ENCODE measurements at places on chromosomes 4 and X.
A peak's percentile ranks its signal among the peaks of the same experiment; 100 is the strongest.

- no peak for DNase-seq
Measured at GRCh38 chr4:71498625-71499024, 159.8 kb downstream of the SLC4A4 start.

GRCh38 chrX:147917700-147918695 is 6.3 kb downstream of the FMR1 start:
- peak; percentile 71 for DNase-seq

DNA sequence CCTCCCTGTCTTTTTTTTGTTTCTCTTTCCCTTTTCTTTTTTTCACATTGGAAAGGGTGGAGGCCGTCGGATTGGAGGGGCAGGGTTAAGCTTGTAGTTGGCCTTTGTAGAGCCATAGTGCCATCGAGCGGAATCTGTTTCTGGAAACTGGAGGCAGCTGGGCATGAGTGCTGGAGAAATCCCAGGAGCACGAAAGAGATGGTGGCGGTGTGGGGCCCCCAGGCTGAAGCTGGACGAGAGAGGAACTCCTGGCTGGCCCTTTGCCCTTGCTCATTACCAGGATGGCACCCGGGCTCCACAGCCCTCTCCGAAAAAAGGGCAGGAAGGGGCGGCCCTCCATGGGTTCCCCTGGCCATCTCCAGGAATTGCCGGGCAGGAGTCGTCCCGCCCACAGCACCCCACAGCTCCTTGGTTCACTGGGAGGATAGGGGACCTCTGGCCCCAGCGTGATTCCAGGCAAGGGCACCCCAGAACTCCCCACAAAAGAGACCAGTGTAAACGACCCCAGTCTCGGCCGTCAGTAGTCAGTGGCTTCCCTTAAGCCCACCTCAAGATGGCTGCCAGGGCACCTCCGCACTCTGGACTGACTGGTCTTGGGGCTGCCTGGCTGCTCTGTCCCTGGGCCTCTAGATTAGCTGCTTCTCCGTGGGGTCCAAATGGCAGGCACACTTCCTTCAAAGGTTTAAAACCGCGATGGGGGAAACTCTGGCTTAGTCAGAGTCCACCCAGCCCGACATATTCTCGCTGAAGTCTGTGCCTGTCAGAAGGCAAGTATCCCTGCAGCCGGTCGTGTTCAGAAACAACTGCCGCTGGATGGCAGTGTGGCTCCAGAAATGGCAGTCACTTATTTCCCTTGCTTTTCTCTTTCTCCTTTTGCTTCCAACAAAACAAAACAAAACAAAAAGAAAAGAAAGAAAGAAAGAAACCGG is 74.1 kb downstream of the NBDY start:
- peak; percentile 79 for DNase-seq

GRCh38 chr4:76874176-76874575 is 23.8 kb downstream of the SOWAHB start:
- no peak for DNase-seq

DNA sequence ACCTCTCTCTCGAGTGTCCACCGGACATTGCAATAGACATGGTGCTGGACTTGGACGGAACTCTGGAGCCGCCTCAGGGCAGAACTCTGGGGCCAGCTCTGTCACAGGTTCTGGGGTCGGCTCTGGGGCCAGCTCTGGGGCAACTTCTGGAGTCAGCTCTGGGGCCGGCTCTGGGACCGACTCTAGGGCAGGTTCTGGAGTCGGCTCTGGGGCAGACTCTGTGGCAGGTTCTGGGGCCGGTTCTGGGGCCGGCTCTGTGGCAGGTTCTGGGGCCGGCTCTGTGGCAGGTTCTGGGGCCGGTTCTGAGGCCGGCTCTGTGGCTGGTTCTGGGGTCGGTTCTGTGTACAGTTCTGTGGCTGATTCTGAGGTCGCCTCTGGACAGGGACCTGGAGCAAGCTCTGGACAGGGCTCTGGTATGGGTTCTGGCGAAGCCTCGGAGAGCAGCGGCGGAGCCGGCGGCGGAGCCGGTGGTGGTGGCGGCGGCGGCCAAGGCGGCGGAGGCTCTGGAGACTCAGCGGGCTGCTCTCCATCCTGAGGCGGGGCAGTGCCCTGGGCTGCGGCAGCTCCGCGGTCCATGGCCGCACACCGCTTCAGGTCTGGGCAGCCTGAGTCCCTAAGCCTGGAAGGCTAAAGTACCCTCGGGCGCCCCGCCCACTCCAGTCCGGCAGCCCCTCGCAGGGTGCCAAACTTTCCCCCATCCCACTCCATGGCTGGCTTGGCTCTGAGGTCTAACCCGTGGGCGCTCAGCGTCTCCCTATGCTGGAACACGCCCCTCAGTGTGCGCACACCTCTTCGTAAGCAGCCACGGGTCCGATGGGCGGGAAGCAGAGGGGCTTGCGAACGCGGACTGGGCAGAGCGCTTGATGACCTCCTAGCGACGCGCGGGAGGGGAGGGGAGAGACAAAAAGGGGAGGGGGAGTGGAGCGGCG is at the start of gene DGKK:
Gene DGKK, minus strand, starts transcription at position 723 of the 929 bp plus-strand sequence. Its CDS starts 147 bp downstream, at position 576.
- no peak for DNase-seq

GRCh38 chr4:188032170-188032569 is 36.6 kb downstream of the ZFP42 start:
- no peak for DNase-seq

DNA sequence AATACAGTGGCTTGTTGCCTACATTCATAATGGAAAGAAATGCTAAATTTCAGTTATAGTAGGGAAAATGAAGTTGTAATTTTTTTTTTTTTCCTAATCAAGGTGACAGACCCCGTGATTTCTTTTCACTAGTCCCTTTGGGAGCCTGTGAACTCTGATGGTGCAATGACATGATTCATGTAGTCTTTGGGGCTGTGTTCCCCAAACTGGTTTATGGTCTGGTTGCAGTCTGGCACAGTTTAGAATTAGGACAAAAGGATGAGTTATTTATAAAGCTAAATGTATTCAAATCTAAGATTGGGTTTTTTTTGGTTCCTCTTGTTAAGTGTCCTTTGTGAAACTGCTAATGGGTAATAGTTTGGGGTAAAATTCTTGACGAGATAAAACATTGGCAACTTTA is 66.0 kb downstream of the REPS2 start:
- no peak for DNase-seq

GRCh38 chr4:40562208-40562607 is 67.5 kb downstream of the RBM47 start:
- no peak for DNase-seq

GRCh38 chr4:37868238-37868637 is 22.6 kb upstream of the TBC1D1 start:
- no peak for DNase-seq

- DNase-seq: no peak
Measured at GRCh38 chr4:108398316-108398715, 222.1 kb upstream of the RPL34 start.

DNA sequence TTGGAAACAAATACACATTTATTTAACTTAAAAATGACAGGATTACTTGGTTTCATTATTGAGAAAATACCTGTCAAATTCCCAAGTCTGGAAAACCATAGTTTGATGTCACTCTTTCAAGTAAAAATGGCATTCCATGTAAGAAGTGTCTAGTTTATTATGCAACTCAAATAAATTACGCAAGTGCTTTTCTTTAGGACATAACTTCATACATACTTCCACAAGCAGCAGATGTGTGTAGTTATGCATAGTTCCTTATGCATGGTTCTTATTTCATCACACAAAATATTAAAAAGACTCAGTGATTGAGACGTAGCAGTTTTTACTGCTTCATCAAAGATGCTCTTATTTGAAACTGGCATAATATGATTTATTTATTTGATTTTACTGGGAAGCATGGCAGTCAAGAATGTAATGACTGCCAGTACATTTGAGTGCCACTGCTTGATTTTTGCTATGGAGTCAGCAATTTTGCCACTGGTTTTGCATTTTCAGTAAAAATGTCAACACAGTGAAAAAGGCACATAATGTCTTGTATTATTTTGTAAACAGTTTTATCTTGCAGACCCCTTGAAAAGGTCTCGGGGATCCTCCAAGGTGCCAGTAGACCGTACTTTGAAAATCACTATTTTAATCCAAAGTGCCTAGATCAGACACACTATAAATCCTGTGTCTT is 62.1 kb downstream of the CLCN3 start:
- no peak for DNase-seq

DNA sequence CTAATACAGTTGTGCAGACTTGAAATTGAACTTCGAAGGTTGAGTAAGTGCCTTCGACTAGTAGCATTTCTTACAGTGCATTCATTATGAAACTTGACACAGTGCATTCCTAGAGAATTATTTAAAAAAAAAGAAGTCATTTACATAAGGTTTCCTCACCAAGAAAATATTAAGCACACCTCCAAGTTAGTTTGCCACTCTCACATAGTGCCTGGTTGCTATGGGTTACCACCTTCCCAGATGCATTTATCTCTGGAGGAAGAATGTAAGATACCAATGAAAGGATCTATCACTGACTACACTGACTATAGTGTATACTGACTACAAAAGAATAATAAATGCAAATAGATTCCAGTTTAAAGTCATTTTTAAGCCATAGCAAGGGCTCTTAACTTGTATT is 311.9 kb upstream of the RASGEF1B start:
- no peak for DNase-seq

GRCh38 chrX:50081282-50081889 is 119.4 kb downstream of the AKAP4 start:
- DNase-seq: no peak

- no peak for DNase-seq
Measured at GRCh38 chrX:39830414-39830813, 267.3 kb downstream of the BCOR start.

GRCh38 chr4:134634301-134634700 is 432.7 kb upstream of the PABPC4L start:
- no peak for DNase-seq

- DNase-seq: no peak
Measured at GRCh38 chr4:8370835-8371595, 69.5 kb downstream of the ACOX3 start.

DNA sequence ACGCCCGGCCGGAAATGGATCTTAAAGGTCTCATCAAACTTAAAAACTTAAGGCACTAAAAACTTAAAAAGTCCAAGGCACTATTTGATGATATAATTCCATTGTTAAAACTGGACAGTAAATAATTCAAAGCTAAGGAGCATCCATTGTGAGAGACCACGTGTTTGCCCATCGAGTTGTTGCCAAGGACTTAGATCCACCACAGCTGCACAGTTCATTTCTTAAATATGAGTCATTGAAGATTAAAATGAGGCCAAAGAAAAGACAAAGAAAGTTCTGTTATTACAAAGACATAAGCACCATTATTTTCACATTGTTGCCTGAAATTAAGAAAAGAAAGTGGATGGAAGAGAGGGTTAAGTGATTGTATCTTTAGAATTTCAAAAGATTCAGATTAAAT is 411.5 kb upstream of the FTHL17 start:
- no peak for DNase-seq

GRCh38 chr4:95105112-95105511 is 347.4 kb downstream of the BMPR1B start:
- DNase-seq: no peak

DNA sequence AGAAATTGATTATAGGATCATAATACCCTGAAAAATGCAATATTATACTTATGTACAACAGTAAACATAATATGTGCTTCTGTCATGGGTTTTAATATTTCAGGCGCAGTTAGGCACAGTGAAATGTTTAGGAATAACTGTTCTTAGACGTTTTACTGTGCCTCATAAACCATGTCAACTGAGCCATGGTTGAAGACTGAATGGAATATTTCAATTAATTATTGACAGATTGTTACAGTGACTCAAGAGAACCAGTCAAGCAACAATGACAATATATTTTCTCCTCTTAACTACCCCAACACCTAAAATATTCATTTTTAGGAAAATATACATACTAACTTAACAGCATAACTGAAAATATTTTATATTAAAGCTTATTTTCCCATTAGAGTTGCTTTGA is 852.7 kb upstream of the FRG1 start:
- DNase-seq: no peak

- peak; percentile 59 for DNase-seq
Measured at GRCh38 chr4:56505269-56506130, at the start of gene ARL9. TSS of gene ARL9 (plus strand) at chr4:56505791. CDS start at chr4:56505863, 72 bp downstream.

- no peak for DNase-seq
Measured at GRCh38 chr4:41185614-41186592, 28.4 kb downstream of the APBB2 start.

GRCh38 chr4:16661813-16662212 is 236.6 kb downstream of the LDB2 start:
- no peak for DNase-seq

- no peak for DNase-seq
Measured at GRCh38 chr4:61540944-61541343, 340.8 kb downstream of the ADGRL3 start.

GRCh38 chrX:52271206-52271605 is 86.5 kb downstream of the MAGED4 start:
- DNase-seq: no peak

All from activated CD4-positive, alpha-beta T cell treated with anti-CD3 and anti-CD28 coated beads, Interleukin-2, amount 50 U/mL, for 16 hours (primary cell).